ENCODE measurements at places on chromosomes 11 and 22. TPM values are rescaled to one million over a fixed set of nuclear protein-coding genes. Genes with fewer than 3 reads are reported as not detected.

LIF gene
- total RNA-seq = 111 TPM

CDC45 gene
- total RNA-seq = 91.7 TPM

- no peak overlapping the region for H3K27ac ChIP-seq
- H3K27me3 ChIP-seq = no peaks in the 10 kb centered on the region
- no peak for DNase-seq
- H3K4me3 ChIP-seq = no peak overlapping the region
Observed at GRCh38 chr11:109405671-109406070, 16.3 kb upstream of the C11orf87 start.

DNA sequence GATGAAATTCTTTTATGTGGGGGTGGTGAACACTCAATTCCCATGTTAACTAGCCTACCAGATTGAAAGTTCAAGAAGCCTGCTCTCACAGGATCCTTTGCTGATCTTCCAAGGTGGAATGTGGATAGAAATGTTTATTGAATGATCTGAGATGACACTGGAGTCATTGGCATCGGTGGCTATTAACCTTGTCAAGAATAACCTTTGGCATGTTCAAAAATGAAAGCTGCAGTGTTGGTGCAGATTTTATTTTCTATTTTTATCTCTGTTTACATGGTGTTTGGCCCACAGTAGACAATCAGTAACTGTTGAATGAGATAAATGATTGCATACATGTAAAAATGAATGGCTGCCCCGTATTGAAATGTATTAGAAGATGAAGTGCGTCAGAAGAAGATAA lies 19.0 kb downstream of the MCAM start:
- no peaks in the 10 kb centered on the region for H3K4me1 ChIP-seq
- H3K4me3 ChIP-seq = no peak overlapping the region
- DNase-seq = no peak
- no peak overlapping the region for H3K27ac ChIP-seq

DNA sequence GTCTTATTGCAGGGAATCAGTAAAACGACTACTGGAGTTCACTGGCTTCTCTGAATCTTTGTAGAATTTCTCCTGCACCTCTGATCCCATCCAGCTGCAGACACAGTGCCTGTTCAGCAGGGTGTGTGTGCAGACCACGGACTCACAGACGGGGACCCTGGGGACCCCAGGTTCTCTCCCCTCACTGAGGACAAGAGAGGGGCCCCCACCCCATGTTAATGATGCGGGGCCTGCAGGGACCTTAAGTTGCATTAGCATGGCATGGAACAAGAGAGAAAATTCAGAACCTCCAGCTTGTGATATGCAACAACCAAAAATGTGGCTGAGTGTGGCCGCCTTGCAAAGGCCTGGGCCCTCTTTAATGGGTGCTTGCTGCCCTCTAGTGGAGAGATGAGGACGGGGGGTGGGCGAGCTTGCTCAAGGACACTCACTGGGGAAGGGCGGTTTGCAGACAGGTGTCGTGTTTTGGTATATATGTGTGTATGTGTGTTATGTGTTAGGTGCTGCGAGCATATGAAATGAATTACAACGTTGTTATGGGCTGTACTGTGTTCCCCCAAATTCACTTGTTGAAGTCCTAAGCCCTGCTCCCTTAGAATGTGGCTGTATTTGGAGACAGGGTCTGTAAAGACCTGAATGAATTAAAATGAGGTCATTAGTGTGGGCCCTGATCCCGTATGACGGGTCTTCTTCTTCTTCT lies 84.4 kb upstream of the SEPTIN5 start:
- no peak overlapping the region for H3K27ac ChIP-seq
- no peaks in the 10 kb centered on the region for H3K36me3 ChIP-seq
- H3K4me1 ChIP-seq = peaks cover 3% of the 10 kb centered on the region
- H3K4me3 ChIP-seq = no peak overlapping the region

DNA sequence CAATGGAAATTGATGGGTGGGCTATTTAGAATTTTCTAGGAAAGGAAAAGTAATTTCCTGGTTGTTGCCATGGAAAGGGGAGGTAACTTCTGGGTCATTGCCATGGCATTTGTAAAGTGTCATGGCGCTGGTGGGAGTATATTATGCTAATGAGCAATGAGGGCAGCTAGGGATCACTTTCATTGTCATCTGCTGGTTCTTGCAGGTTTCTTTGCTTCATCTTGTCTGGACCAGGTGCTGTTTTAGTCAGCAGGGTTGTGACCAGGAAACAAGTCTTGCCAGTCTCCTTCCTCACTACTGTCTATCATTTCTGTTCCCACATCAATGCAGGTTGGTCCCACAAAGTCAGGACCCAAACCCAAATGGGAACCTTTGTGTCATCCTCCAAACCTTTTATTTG lies 237.6 kb upstream of the C11orf87 start:
- no peak for DNase-seq
- no peaks in the 10 kb centered on the region for H3K36me3 ChIP-seq
- H3K4me3 ChIP-seq = no peak overlapping the region
- H3K27me3 ChIP-seq = no peaks in the 10 kb centered on the region

Data from activated naive CD4-positive, alpha-beta T cell treated with anti-CD3 and anti-CD28 coated beads for 36 hours (primary cell).